ENCODE measurements at places on chromosomes 4 and X.

DNA sequence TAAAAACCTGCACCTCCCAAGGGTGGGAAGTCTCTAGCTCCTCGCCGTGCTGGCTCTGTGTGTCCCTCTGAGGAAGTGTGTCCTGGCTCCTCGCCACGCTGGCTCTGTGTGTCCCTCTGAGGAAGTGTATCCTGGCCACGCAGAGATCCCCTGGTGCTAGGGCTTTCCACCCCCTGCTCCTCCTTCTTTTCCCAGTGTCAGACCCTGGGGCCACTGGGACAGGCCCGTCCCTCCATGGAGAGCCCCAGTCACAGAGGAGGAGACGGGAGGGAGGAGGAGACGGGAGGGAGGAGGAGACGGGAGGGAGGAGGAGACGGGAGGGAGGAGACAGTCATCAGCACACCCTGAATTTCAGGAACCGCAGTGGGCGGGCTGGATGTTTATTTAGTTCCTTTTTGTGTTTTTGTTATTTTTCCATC is 53.8 kb upstream of the HGFAC start:
- DNase-seq: no peak

DNA sequence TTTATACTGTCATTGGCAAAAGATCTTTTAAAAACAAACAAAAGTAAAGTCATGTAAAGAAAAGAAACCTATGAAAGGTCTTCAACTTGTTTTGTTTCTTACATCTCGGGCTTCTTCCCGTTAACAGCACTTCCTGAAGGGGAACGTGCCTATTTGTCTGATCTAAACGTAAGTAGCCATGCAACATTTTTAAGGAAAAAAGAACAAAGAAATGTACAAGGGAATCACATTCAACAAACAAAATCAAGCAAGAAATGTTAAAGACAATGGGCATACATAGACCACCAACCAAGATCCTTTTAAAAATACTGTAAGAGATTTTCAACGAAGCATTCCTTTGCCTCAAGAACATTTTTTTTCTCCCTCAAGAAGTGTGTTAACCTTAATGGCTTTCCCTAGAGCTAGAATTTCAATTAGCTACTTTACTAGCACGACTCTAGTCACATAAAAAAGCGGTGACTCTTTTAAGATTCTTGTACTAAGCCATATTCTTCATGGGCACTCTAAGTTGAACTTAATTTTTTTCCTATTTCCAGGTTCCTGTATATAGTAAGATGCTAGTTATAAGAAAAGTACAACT is 112.0 kb upstream of the TTC29 start:
- DNase-seq: no peak

GRCh38 chr4:163804001-163804400 is 309.5 kb downstream of the TMA16 start:
- no peak for DNase-seq

DNA sequence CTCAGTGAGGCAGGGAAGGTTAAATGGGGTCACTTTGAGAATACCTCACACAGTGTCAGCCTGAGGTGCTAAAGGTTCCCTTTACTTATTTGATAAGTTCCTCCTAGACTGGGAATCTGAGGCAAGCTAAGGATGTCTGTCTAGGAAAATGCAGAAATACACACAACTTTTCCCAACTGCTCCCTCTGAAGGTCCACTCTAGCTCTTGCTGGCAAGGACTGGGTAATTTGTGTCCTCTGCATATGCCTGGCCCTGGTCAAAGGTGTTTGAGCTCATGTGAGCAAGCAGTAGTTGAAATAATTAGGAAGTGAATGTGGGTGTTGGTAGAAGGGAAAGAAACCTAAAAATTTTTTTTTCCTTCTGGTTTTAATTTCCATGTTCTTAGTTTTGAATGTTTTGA is 21.3 kb downstream of the TXLNG start:
- DNase-seq: no peak

GRCh38 chrX:42219231-42219630 is 295.9 kb upstream of the CASK start:
- DNase-seq: no peak

- no peak for DNase-seq
Measured at GRCh38 chr4:156654410-156654809, 317.2 kb downstream of the PDGFC start.

DNA sequence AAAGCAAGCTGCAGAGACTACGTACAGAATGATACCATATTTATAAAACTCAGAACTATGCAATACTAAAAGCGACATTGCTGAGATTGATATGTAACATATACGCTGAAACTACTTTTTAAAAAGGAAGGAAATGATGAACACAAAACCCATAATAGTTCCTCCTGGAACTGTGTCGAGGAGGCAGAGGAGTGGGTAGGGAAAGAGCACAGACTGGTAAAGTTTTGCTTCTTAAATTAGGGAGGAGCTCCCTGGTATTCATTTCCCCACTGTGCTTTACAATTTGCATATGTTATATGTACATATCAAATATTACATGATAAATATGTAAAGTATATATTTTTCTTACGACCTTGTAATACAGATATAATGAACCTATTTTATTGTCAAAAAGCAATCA is 13.9 kb downstream of the UFSP2 start:
- no peak for DNase-seq

GRCh38 chr4:44736900-44737299 is 10.5 kb upstream of the GNPDA2 start:
- DNase-seq: no peak

GRCh38 chrX:39556056-39556455 is 541.7 kb downstream of the BCOR start:
- no peak for DNase-seq

DNA sequence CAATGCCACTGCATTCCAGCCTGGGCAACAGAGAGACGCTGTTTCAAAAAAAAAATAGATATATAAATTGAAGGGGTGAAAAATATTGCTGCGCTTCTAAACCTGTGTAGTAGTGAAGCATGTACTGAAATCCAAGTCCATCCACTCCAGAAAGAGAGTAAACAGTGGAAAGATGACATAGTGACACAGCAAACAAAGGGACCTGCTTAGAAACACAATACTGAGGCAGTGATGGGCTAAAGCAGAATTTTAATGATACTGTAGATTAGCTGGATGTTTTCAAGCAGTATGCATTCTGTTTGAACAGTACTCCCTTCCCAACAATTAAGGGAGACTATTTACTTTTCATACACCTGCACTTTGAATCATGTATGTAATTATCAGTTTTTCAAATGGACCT is 42.5 kb downstream of the TFDP3 start:
- DNase-seq: no peak

DNA sequence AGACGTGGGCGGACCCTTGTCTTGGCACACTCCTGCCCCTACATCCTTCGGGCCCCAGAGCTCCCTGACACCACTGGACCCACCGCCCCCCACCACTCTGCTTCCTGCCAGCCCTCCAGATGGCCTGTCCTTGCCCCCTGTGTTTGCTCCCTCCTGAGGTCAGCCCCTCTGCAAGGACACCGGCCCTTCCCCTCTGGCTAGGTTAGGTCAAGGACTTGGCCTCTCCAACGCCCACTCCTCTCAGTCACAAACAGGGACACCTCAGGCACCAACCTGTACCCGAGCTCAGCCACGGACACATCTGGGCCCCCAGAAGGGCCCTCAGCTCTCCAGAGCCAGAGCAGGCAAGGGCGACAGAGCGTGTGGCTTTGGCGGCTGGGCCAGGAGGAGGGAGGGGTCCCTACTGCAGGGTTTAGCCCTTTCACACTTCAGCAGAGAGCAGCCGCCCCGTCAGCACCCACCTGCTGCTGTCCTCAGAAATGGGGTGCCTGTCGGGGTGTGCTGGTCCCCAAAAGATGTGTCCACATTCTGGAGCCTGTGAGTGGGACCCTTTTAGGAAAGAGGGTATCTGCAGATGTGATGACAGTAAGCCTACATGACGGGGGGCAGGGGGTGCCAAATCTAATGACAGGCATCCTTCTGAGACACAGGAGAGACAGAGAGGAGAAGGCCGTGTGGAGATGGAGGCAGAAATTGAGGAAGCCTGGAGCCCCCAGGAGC is 23.5 kb upstream of the DUSP9 start:
- no peak for DNase-seq

- DNase-seq: no peak
Measured at GRCh38 chrX:109872021-109872732, 130.7 kb upstream of the TMEM164 start.

- no peak for DNase-seq
Measured at GRCh38 chr4:41819621-41820020, 71.1 kb upstream of the PHOX2B start.

DNA sequence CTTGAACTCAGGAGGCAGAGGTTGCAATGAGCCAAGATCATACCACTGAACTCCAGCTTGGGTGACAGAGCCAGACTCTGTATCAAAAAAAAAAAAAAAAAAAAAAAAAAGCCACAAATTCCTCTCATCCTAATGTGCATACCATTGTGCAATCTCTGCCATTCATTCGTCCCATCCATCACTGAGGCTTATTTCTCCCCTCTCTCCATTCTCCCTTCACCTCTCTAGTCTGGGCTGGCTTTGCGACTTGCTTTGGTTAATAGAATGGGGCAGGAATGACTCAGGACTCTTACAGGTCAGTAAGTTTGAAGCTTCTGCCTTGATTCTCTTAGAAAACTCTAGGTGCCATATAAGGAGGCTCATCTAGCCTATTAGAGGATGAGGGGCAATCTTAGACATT is 60.3 kb upstream of the DDX3X start:
- no peak for DNase-seq

DNA sequence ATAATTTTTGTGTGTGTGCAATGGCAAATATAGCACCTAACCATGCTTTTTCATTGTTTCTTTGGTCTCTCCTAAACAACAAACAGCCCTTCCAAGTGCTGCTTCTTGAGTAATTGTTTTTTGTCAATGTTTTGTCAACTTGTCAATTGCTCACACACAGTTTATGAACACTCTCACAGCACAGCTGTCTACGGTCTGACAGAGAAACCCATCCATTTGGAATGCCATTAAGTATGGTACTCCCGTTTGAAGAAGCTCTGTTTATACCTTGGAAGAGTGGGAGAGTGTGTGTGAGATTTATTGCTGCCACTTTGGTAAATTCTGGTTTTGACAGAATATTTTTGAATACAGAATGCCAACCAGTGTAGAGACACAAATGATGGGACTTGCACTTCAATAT is 254.6 kb downstream of the LDB2 start:
- DNase-seq: no peak

DNA sequence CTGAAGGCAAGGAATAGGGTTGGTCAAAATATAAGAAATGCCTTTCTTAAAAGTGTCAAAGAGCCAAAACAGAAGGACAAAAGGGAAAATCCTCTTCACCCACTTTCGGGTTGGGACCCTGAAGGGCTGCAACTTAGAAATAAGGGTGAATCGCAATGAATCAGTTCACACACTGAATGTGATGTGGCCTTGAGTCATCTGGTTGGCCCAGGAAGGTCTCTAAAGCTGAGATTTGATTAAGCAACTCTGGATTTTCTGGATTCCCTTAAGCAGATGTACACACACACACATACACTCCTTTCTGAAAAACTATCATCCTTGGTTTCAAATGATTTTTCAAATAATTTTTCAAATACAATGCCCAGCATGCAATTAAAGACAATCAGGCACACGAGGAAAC is 13.1 kb downstream of the TAB3 start:
- no peak for DNase-seq

- no peak for DNase-seq
Measured at GRCh38 chr4:41334182-41334581, 77.5 kb downstream of the UCHL1 start.

DNA sequence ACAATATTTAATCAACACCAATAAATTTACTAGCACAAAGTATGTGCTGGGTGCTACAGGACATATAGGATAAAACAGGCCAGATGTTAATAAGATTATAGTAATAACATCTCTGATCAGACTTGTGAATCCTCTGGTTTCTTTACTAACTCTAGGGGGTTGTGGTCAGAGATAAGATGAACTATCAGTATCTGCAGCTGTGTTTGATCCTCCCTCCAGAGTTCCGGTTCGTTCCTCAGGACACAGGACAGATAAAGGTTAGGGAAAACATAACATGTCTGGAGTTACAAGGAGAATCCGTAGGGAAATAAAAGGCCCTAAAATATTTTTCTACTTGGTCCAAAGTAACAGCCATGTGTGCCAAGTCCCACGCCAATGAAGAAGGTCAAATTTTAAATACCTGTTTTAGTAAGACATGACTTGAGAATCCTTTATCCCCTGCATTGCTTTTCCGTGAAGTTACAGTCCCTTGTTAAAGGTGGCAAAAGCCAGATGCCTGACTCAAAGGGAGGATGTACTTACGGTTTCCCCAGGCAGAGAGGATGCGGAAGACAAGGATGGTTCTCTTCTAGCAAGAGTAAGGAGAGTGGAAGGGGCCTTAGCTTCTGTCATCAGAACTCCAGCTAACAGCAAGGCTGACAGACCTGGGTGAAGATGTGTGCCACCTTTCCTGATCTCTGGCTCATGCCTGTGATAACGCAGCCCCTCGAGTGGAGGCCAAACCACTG is 44.4 kb downstream of the KIAA0232 start:
- no peak for DNase-seq

GRCh38 chr4:46839128-46839527 is 69.9 kb downstream of the COX7B2 start:
- DNase-seq: peak; percentile 38

GRCh38 chrX:48956728-48957414 is 536 bp downstream of the OTUD5 start:
- no peak for DNase-seq

DNA sequence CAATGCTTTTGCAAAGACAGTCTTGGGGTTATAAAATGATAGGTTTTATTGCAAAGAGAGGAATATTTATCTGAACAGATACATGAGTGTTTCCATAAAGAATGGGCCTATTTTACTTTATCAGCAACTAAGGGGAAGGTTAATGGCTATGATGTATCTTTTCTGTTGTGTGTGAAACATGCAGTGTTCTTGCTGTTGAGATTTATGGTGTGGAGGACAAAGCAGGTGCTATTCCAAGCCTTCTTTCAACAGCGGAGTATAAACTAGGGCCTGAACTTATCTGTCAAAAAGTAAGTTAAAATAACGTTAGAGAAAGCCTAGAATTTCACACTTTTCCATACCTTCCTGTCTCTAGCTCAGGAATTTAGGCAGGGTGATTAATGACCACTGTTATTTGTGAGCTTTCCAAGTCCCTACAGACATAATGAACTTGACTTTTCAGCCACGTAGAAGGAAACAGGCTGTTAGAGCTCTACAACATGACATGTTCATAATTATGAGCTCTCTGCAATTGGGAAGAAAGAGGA is 411.4 kb downstream of the IL1RAPL1 start:
- no peak for DNase-seq

GRCh38 chr4:181688432-181688831 is 554.8 kb upstream of the TENM3 start:
- no peak for DNase-seq

- DNase-seq: no peak
Measured at GRCh38 chrX:71510161-71510560, 22.7 kb upstream of the OGT start.

DNA sequence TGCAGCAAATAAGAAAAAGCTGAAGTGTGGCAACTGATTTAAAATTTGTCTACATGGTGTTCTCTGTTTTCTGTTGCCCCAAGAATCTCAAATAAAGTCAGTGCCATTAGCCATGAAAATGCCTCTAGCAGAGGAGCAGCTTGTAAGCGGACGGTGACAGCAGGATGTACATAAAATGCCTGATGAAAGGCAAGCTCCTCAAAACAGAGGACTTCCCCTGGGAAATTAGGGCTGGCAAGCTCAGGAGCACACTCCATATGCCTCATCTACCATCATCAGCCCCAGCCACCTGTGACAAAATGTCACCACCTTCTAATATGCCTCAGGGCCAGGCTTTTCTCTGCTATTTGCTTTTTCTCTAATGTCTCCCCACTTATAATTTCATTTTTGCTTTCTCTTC is 54.5 kb downstream of the ASB9 start:
- no peak for DNase-seq
